Activated T-cell treated with anti-CD3 and anti-CD28 coated beads for 4 hours (primary cell): ENCODE measurements at places on chromosomes 1 and 21.

DNA sequence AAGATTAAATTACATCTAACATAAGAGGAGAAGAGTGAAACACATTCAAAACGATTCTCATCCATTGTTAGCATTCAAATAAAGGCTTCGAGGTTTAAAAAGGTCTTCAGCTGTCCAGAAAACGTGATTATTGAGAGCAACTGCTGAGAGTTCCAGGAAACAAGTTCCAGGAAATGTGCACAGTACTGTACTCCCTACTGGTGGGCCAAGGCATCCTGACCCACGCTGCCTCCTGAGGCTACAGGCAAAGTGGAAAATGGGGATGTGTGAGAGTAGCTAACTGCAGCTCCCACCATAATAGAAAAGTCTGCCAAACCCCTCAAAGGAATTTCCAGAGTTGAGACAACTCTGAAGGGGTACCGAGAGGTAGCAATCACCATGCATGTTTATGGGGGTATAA lies 2.0 kb downstream of the VAV3 start:
- no peak for DNase-seq

- DNase-seq: no peak
Measured at GRCh38 chr1:222301652-222302051, 246.3 kb downstream of the HHIPL2 start.

- DNase-seq: no peak
Measured at GRCh38 chr1:191662746-191663145, 495.5 kb upstream of the RGS18 start.

GRCh38 chr1:221875004-221875330 lies 133.1 kb upstream of the DUSP10 start:
- no peak for DNase-seq

- no peak for DNase-seq
Measured at GRCh38 chr1:89995598-89996449, 914 bp downstream of the ZNF326 start.

- DNase-seq: no peak
Measured at GRCh38 chr1:90973897-90974798, 47.7 kb downstream of the ZNF644 start.

DNA sequence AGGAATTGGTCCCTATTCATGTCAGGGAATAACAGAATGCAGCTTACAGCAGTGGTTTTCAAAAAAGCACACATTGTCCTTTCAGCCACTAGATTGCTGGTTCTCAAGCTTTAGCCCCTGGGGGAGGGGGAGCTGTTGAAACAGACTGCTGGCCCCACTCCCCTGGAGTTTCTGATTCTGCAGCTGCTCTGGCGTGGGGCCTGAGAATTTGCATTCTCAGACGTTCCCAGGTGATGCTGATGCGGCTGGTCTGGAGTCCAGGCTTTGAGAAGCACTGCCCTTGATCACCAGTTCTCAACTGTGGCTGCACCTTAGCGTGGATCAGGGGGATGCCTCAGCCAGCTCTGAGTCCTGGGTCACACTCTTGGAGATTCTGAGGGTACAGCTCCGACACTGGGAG lies 62.7 kb upstream of the LAPTM5 start:
- no peak for DNase-seq

DNA sequence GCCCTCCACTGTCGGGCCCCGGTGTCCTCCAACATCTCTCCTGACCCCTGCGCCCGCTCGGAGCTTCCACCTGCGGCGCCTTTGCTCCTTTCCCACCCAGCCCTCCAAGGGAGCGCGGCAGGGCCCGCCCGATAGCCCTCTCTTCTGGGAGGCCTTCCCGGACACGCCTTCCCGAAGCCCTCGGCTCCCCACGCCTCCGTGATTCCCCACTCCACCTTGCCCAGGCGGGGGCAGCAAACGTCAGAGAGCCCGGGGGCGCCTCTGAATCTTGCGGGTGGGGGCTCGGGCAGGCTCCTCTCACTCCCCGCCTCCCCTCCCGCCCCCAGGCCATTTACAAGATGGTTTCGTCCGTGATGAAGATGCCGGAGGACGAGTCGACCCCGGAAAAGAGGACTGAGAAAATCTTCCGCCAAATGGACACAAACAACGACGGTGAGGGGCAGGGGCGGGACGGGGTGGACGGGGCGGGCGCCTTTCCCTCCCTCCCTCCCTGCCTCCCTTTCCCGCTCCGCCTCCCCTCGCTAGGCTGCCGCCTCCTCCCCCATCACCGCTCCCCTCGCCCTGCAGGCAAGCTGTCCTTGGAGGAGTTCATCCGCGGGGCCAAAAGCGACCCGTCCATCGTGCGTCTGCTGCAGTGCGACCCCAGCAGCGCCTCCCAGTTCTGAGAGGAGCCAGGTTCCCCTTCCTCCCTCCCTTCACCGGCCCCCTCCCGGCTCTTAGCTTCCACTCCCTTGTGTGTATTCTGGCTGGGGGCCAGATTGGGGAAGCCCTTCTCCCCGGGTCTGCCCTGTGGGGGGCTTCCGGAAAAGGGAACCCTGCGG lies 7.1 kb downstream of the HPCA start:
- DNase-seq: peak; percentile 8

- DNase-seq: no peak
Measured at GRCh38 chr1:40939320-40940059, 40.0 kb upstream of the CTPS1 start.

DNA sequence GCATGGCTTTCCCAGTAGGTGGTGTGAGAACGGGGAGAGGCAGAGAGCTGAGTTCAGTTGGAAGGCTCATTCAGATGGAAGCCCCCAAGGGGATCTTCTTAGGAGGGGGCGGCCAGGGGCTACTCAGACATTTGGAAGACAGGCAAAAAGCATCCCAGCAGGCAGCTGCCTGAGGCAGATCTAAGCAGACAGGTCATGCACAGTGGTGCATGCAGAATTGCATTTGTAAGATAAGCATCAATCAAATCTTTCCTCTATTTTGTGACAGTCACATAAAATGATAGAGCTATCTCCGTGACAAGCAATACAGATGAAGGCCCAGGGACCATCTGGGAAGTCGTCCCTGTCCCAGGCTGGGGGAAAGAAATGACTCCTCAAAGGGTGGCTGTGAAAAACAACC lies 3.8 kb downstream of the RAB3B start:
- no peak for DNase-seq

- DNase-seq: no peak
Measured at GRCh38 chr1:29428997-29429396, 192.7 kb downstream of the PTPRU start.
